ENCODE measurements at places on chromosomes 7 and 10. TPM values are rescaled to one million over a fixed set of nuclear protein-coding genes. Genes with fewer than 3 reads are reported as not detected.

- H3K27me3 ChIP-seq: no peaks in the 10 kb centered on the region
- no peak overlapping the region for H3K4me3 ChIP-seq
- no peak overlapping the region for H3K27ac ChIP-seq
- no peaks in the 10 kb centered on the region for H3K4me1 ChIP-seq
Observed at GRCh38 chr10:51129946-51130544, 55.8 kb downstream of the PRKG1 start.

- DNase-seq: no peak
- no peak overlapping the region for H3K4me3 ChIP-seq
- H3K27ac ChIP-seq: no peak overlapping the region
- no peaks in the 10 kb centered on the region for H3K27me3 ChIP-seq
- no peaks in the 10 kb centered on the region for H3K36me3 ChIP-seq
Observed at GRCh38 chr7:94642838-94643653, 12.9 kb downstream of the SGCE start.

GRCh38 chr10:118520116-118520742 is 75.2 kb downstream of the PRLHR start:
- H3K4me1 ChIP-seq: no peaks in the 10 kb centered on the region
- H3K4me3 ChIP-seq: no peak overlapping the region
- H3K27me3 ChIP-seq: no peaks in the 10 kb centered on the region
- DNase-seq: no peak

OGDHL gene
- not detected for total RNA-seq

PNLIPRP3 gene
- total RNA-seq: not detected

DNA sequence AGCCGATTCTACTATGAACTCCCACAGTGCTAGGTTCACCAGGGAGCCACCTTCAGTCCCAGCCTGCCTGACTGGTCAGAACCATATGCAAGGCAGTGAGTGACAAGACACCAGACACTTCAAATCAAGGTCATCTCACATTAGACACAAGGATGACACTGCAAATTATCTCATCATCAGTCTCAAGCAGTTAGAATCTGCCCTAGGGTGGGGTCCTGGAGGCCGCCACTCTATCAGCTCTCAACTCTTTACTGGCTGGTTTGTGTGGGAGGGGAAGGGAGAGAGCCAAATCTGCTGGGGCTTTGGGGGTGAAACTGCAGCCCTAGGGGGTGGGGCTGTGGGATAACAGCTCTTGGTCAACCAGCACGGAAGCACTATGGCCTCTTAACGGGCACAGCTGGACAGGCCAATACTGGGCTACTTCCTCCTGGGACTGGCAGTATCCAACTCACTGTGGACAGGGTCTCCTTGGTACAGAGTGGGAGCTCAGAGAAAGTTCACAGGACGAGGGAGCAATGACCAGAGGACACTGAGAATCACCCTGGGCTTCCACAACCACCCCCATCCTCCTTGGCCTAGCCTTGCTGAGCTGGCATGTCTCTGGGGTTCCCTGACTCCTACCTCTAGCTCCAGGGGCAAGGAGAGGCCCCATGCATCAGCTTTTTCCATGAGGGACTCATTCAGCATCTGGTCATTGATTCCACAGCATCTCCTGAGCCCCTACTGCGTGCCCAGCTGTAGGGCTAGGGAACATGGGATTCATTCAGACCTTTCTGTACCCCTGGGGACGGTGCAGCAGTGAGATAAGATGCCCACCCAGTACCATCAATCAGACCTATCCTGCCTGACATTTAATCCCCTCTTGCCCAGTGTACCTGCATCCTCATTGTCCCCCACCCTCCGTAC is 5.4 kb downstream of the GPRIN2 start:
- peaks cover under 1% of the 10 kb centered on the region for H3K27me3 ChIP-seq
- H3K36me3 ChIP-seq: peaks cover 19% of the 10 kb centered on the region
- peaks cover 31% of the 10 kb centered on the region for H3K4me1 ChIP-seq
- H3K27ac ChIP-seq: no peak overlapping the region
- DNase-seq: no peak
- H3K4me3 ChIP-seq: no peak overlapping the region

PON2 gene
- total RNA-seq: 79.9 TPM

FERD3L gene
- total RNA-seq: not detected

DNA sequence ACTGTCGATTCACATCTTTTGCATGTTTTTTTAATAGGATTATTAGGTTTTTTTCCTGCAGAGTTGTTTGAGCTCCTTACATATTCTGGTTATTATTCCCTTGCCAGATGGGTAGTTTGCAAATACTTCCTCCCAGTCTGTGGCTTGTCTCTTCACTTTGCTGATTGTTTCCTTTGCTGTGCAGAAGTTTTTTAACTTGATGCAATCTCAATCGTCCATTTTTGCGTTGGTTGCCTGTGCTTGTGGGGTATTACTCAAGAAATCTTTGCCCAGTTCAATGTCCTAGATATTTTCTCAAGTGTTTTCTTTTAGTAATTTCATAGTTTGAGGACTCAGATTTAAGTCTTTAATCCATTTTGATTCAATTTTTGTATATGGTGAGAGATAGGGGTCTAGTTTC is 95.4 kb downstream of the TBXAS1 start:
- no peak for DNase-seq
- no peaks in the 10 kb centered on the region for H3K36me3 ChIP-seq
- no peak overlapping the region for H3K4me3 ChIP-seq

KIF11 gene
- 1.2 TPM for total RNA-seq

FAM25G gene
- total RNA-seq: not detected

DNA sequence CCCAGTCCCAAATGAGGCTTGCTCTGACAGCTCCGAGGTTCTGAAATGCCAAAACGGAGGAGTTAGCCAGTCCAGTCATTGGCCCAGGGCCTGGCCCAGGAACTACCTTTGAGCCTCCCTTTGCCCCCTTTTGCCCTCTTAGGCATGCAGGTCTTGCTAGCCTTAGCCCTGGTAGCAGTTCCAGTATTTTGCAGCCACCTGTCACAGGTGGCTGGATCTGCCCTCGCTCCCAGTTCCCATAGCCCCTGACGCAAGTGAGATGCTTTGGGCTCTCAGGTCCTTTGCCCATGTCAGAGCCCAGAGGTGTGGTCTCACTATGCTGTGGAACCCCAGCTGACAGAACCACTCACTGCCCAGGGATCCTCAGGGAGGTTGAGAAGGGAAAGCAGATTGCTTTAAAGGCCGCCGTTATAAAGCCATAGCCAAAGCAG is 42.0 kb downstream of the GPRIN2 start:
- H3K36me3 ChIP-seq: no peaks in the 10 kb centered on the region
- no peak for DNase-seq
- no peaks in the 10 kb centered on the region for H3K27me3 ChIP-seq
- H3K27ac ChIP-seq: no peak overlapping the region
- no peaks in the 10 kb centered on the region for H3K4me1 ChIP-seq
- H3K4me3 ChIP-seq: no peak overlapping the region

ABCB4 gene
- 1.5 TPM for total RNA-seq

DNA sequence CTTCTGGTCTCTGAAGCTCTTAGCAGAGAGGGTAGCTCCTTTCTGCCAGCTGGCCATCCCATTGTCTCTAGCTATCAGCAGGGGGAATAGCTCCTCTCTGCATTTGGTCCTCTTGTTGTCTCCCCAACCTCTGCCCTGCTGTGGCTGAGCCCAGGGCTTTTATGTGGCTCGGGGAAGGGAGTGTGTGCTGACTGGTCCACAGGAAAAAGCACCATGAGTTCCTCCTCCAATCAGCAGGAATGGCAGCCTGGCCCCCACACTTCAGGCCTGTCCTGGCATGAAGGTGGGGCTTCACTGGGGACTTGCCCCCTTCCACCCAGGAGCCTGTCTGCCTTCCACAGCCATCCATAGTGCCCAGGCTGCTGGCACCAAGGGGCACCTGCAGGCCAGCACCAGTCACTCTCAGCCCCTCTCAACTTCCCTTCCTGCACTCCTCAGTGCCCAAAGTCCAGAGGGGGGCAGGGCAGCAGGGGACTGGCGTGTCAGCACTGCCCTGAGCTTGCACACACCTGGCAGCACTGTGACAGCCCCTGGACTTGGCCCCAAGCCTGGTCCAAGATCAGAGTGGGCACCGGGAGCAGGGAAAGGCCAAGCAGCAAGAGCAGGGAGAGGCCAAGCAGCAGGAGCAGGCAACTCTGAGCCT is 36.2 kb downstream of the NOLC1 start:
- DNase-seq: no peak
- no peaks in the 10 kb centered on the region for H3K4me1 ChIP-seq
- no peak overlapping the region for H3K4me3 ChIP-seq
- no peak overlapping the region for H3K27ac ChIP-seq
- no peaks in the 10 kb centered on the region for H3K27me3 ChIP-seq

DNA sequence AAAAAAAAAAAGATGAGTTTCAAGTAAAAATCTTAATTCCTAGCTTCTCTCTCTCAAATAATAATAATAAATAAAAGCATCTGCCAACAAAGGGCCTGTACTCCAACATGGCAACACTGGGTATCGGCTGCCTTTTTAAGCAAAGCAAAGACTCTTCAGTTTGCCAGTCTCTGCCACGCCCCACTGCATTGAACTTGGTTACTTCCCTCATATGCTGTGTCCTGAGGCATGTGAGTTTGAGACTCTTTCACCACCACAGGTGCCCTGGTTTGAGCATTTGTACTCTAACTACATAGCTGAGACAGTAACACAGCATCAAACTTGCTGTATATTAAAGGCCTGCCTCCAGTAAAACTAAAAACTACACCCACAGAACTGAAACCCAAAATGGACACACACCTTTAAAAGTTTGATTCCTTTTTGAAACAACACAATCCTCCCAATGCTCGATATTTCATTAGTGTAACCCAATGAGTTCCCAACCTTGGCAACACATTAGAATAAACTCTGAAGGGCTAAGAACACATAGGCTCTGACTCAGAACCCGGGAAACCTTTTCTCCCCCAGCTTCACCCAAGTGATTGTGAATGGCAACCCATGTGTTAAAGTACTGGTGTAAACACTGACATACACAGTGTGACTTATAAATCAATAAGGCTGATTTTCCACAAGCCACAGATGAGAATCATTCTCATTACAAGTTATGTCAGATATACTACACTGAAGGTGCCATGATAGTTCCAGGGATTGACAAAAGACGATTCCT is 12.0 kb downstream of the JAZF1 start:
- H3K27me3 ChIP-seq: no peaks in the 10 kb centered on the region
- no peak overlapping the region for H3K4me3 ChIP-seq
- H3K27ac ChIP-seq: no peak overlapping the region
- H3K4me1 ChIP-seq: no peaks in the 10 kb centered on the region
- no peaks in the 10 kb centered on the region for H3K36me3 ChIP-seq
- no peak for DNase-seq

EPO gene
- total RNA-seq: not detected

MSMB gene
- not detected for total RNA-seq

LGI1 gene
- total RNA-seq: not detected

DNA sequence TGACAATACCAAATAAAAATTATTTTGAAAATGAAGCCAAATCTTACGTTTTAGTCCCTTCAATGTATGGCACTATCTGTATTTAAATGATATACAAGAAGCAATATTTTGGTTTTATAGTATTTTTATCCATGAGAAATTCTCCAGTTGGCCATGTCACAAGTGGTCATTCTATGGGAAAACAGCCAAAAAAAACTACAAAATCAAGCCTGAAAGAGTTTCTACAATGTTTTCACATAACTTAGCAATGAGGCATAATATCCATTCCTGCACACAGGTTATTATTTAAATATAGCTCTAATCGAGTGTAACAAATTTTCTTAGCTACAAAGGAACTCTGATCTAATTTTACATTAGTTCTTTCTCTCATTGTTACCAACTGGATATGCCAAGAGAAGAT is 5.4 kb downstream of the RAB11FIP2 start:
- DNase-seq: no peak
- no peaks in the 10 kb centered on the region for H3K36me3 ChIP-seq
- no peak overlapping the region for H3K4me3 ChIP-seq
- H3K27me3 ChIP-seq: no peaks in the 10 kb centered on the region
- H3K4me1 ChIP-seq: peaks cover 7% of the 10 kb centered on the region

KLF14 gene
- total RNA-seq: not detected

GRCh38 chr7:152553671-152554317 is 118.0 kb upstream of the KMT2C start:
- H3K36me3 ChIP-seq: no peaks in the 10 kb centered on the region
- no peaks in the 10 kb centered on the region for H3K4me1 ChIP-seq
- H3K27ac ChIP-seq: no peak overlapping the region
- H3K4me3 ChIP-seq: no peak overlapping the region

C7orf57 gene
- total RNA-seq: not detected

DNA sequence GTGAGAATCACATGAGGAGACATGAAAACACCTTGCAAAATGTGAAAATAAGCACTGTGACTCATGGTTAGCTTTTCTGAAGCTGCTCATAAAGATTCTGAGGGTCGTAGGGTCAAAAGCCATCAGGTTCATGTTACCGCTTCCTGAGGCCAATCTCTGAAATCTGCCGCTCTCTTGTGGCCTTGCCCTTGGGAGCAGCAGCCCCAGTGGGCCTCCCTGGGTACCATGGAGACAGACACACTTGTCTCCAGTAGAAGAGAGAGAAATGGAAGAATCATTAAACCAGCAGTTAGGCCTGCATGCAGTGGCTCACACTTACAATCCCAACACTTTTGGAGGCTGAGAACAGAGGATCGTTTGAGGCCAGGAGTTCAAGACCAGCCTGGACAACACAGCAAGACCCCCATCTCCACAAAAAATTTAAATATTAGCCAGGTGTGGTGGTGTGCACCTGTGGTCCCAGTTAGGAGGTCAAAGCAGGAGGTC is 42.8 kb downstream of the NIPSNAP2 start:
- peak; percentile 36 for DNase-seq
- H3K27me3 ChIP-seq: no peaks in the 10 kb centered on the region
- H3K27ac ChIP-seq: no peak overlapping the region
- H3K4me3 ChIP-seq: no peak overlapping the region

GRCh38 chr7:158827411-158828132 is 1.7 kb downstream of the ESYT2 start:
- H3K27ac ChIP-seq: peak overlapping the region; percentile 97
- peaks cover 53% of the 10 kb centered on the region for H3K4me1 ChIP-seq
- peak; percentile 64 for DNase-seq

SPDYE8 gene
- total RNA-seq: not detected

DNA sequence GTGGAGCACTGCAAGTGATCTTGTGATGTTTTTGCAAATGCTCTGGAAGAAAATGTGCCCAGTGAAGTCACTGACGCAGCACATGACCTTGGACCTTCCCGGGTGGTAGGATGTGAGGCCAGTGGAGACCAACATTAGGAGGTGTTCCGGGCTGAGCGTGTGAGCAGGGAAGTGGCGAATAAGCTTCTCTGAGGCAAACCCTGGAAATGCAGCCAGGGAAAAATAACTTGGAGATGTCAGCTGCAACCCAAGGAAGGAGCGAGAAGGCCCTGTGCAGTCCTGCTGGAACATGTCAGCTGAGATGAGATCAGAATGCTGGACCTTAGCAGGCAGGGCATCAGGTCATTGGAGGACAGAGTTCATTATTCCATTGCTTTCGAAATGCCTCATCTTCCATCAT is 18.6 kb upstream of the SDK1 start:
- peak; percentile 54 for DNase-seq
- no peak overlapping the region for H3K27ac ChIP-seq
- no peaks in the 10 kb centered on the region for H3K4me1 ChIP-seq
- H3K4me3 ChIP-seq: no peak overlapping the region

All from stomach (tissue), 19 donors.